ENCODE measurements at places on chromosomes 12 and 14.
A peak's percentile ranks its signal among the peaks of the same experiment; 100 is the strongest.

DNA sequence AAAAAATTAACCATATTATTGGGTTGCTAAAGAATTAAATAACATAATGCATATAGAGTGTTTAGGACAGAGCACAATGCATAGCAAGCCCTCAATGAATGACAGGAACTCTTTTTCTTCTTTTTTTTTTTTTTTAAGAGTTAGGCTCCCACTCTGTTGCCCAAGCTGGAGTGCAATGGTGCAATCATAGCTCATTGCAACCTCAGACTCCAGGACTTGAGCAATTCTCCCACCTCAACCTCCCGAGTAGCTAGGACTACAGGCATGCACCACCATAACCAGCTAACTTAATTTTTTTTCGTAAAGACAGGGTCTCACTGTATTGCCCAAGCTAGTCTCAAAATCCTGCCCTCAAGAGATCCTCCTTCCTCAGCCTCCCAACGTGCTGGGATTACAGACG, 20.5 kb upstream of the MTERF2 start:
- no peak for DNase-seq

- no peak for DNase-seq
Observed at GRCh38 chr12:80490329-80490728, 46.3 kb downstream of the PTPRQ start.

GRCh38 chr12:18264581-18265075, 3.3 kb downstream of the PIK3C2G start:
- no peak for DNase-seq

DNA sequence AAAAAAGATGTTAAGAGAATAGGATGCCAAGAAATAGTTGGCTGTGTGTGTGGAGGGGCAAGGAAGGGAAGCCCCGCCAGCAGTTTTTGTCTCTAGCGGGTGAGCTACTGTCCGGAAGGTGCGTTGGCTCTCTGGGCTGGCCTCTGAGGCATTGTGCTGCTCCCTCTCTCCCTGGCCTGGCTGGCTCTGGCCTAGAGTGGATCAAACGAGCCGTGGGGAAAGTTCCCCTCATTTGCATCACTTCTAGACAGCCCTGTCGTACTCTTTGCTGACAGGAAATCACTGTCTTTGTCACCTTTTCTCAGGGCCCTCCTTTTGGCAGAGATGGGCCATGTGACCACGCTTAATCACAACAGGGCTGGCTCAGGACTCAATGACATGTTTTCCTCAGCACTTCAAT, 236.1 kb upstream of the NPAS3 start:
- no peak for DNase-seq

DNA sequence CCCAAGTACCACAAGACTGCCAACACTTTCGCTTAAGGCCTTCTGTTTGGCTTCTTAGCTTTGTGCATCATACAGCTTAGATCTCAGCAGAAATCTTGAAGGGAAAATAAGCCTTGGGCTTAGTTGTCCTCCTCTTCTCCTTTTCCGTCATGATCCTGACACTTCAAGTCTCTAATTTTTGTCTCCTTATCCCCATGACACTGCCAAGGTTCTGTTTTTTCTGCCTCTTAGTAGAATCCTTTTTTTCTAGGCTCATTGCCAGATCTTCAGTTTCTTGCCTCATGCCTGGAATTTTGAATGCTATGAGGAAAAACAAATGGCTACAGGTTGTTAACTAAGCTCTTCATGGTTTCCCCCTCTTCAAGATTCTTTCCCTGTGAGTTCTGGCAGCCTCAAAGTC, 450.4 kb downstream of the LRFN5 start:
- DNase-seq = no peak

- no peak for DNase-seq
Observed at GRCh38 chr12:65965358-65965757, 141.1 kb downstream of the HMGA2 start.

DNA sequence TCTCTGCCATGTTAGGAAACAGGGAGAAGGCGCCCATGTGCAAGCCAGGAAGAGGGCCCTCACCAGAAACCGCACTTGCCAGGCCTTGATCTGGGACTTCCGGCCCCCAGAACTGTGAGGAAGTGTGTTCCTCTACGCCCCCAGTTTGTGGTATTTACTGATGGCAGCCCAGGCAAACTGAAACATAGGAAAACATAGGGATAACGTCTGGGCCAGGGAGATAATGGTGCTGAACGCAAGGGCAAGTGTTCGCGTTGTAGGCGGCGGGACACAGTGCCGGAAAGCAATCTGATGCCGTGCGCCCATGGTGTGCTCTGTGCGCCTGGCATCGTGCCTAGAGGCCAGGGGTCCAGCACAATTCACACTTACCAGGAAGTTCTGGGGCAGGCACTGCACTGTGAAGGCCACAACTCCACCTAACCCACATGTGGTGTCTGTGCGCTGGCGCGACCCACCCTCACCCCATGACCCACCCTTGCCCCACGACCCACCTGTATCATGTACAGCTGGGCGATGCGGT, 53.6 kb downstream of the ARL6IP4 start:
- DNase-seq = no peak

- DNase-seq = no peak
Observed at GRCh38 chr14:102187568-102188001, 47.9 kb downstream of the WDR20 start.

DNA sequence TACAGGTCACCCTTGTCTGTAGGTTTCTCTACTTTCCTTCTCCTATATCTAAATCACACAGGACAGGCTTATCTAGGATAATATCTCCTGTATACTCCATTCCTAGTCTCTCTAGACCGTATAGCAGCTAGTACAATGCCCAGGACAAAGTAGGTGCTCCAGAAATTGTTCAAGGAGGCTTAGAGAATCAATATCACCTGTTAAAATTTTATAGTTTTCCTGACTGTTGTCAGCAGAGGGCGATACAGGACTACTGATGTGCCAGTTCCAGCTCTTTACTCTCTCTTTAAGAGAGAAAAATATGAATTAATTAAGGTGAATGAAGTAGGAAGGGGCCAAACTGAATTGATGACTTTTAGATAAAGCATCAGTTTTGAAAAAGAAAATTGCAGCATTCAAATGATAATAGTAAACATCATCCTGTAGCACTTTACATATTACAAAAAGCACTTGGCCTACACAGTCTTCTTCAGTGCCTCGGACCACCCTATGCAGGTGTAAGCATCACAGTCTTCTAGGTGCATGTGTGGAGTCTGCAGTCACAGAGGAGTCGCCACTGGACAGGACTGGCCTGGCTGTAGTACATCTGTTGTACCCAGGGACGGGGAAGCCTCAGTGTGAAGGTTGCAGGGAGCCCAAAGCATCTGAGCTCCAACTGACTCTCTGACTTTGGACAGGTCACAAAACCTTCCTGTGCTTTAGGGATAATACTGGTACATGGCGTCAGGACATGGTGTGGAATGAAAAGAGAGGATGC, 61.9 kb upstream of the MAX start:
- peak; percentile 69 for DNase-seq

Data from NCI-H1092 treated with DMSO at 0.1 percent for 48 hours (cell line).